Karpas-422 (cell line): ENCODE measurements at places on chromosomes 4 and X. TPM values are rescaled to one million over a fixed set of nuclear protein-coding genes. Genes with fewer than 3 reads are reported as not detected.

DNA sequence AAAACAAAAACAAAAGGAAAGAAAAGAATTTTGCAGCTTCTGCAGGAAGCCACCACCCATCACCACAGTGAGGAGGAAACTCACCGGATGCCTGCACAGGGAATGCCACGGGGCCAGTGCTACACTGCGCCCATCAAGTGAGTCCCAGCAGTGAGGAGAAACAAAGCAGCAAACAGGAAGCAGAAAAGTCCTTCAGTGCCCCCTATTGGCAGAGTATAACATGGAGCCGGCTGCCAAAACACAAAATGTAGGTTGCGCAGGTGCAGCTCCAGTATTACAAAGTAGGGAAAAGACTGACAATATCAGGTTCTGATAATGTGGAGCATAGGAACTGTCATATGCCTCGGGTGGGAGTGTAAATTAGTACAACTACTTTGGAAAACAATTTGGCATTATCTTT is 23.3 kb upstream of the SCML2 start:
- DNase-seq, result peak; percentile 75
- H3K4me1 ChIP-seq, result no peaks in the 10 kb centered on the region
- H3K27ac ChIP-seq, result no peak overlapping the region
- no peak overlapping the region for H3K4me3 ChIP-seq
- no peaks in the 10 kb centered on the region for H3K36me3 ChIP-seq

- no peaks in the 10 kb centered on the region for H3K27me3 ChIP-seq
- H3K4me3 ChIP-seq, result no peak overlapping the region
- H3K36me3 ChIP-seq, result peaks cover 46% of the 10 kb centered on the region
- H3K27ac ChIP-seq, result peak overlapping the region; percentile 90
- DNase-seq, result no peak
- H3K4me1 ChIP-seq, result peaks cover 63% of the 10 kb centered on the region
Observed at GRCh38 chr4:54056360-54056759, 8.0 kb downstream of the CHIC2 start.

The ARR3 gene
- total RNA-seq, result not detected in 2 replicates

The MEPE gene
- not detected in 2 replicates for total RNA-seq

DNA sequence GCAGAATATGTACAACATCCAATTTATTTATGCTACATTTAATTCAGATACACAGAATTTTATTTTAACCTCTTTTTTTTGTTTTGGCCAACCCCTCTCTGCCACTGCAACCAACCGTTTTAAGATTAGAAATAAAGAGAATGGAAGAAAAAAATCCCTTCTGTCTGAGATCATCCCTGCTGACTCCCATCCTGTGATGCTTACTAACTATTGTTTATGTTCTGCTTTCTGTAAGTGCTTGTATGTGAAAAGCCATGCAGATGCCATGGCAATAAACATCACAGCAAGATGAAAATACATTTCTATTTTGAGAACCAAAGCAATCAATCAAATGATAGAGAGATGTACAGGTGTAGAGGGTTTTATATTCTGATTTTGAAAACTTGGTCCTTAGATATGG is 70.1 kb downstream of the GABRB1 start:
- no peak for DNase-seq
- no peak overlapping the region for H3K4me3 ChIP-seq
- no peak overlapping the region for H3K27ac ChIP-seq
- no peaks in the 10 kb centered on the region for H3K36me3 ChIP-seq
- no peaks in the 10 kb centered on the region for H3K27me3 ChIP-seq
- no peaks in the 10 kb centered on the region for H3K4me1 ChIP-seq

DNA sequence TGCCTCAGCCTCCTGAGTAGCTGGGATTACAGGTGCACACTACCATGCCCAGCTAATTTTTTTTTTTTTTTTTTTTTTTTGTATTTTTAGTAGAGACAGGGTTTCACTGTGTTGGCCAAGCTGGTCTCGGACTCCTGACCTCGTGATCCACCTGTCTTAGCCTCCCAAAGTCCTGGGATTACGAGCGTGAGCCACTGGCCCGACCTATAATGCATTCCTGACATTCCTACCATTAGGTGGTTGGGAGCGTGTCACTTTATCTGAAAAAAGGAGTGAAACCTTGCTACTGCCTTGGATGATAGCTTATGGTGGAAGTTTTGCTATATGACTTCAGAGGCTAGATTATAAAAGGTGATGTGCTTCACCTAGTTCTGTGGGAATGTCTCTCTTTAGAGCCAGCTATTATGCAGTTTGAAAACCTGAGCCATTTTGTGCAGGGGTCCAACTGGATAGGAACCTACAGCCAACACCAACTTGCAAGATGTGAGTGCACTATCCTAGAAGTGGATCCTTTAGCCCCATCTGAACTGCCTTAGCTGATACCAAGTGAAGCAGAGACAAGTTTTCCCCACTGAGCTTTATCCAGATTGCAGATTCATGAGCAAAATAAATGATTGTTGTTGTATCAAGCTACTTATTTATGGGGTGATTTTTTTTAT is 29.8 kb upstream of the EMCN start:
- no peaks in the 10 kb centered on the region for H3K27me3 ChIP-seq
- DNase-seq, result no peak
- no peaks in the 10 kb centered on the region for H3K4me1 ChIP-seq
- no peak overlapping the region for H3K4me3 ChIP-seq
- no peak overlapping the region for H3K27ac ChIP-seq

- no peak overlapping the region for H3K27ac ChIP-seq
- no peak overlapping the region for H3K4me3 ChIP-seq
Observed at GRCh38 chrX:152813206-152813605, 17.4 kb downstream of the CETN2 start.

GRCh38 chr4:84563002-84563401 is 19.9 kb upstream of the CDS1 start:
- H3K27ac ChIP-seq, result no peak overlapping the region
- H3K27me3 ChIP-seq, result no peaks in the 10 kb centered on the region
- no peak overlapping the region for H3K4me3 ChIP-seq
- H3K36me3 ChIP-seq, result no peaks in the 10 kb centered on the region
- no peaks in the 10 kb centered on the region for H3K4me1 ChIP-seq

- no peaks in the 10 kb centered on the region for H3K4me1 ChIP-seq
- H3K36me3 ChIP-seq, result no peaks in the 10 kb centered on the region
- no peak for DNase-seq
Observed at GRCh38 chr4:3415471-3416141, 26.2 kb upstream of the HGFAC start.

The UGT2B11 gene
- total RNA-seq, result not detected in 2 replicates

DNA sequence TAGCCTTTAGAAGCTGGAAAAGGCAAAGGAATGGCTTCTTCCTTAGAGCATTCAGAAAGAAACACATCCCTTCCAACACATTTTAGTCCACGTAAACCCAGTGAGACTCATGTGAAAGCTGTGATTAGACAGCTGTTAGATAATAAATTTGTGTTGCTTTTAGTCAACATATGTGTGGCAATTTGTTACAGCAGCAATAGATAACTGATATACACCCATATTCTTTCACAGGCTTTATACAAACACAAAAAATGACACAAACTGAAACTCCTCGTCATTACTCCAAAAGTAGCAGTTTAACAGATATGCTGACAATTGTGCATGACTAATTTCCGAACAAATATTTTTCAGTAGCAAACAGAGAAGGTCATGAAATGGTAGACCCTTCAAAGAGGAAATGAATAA is 65.3 kb downstream of the ANTXR2 start:
- H3K36me3 ChIP-seq, result no peaks in the 10 kb centered on the region
- no peaks in the 10 kb centered on the region for H3K4me1 ChIP-seq
- no peak for DNase-seq
- no peak overlapping the region for H3K27ac ChIP-seq
- no peak overlapping the region for H3K4me3 ChIP-seq

DNA sequence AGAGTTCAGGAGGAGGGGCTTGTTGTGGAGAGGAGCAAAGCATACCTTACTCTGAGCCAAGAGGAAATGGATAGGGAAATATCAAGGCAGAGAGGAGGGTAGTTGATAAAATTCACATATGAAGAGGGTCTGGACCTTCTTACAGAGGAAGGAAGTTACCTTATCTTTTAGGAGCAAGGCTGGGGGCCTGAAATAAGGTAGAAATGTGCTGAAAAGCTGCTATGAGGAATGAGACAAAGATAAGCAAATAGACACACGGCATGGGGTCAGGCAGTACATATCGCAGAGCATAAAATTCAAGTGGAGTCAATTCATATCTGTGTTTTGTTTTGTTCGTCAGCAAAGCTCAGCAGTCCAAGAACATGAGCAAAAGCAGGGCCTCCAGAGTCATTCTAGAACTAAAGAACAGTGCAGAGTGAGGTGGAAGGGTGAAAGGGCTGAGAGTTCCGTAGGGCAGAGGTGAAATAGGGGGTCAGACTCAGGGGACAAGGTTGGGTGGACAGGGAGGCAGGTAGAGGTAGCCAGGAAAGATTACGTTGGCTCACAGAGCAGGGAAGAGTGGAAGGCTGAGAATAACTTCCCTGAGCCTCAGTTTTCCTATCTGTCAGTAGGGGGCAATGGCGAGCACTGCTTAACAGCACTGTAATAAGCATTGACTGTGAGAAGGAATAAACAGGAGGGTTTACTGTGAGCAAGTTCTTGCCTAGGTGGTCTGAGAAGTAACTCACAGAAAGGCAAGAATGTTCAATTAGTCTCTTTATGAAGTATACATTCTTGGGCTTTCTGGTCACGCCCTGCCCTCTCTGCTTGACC is 9.2 kb downstream of the VSIG4 start:
- no peak overlapping the region for H3K4me3 ChIP-seq
- H3K27me3 ChIP-seq, result no peaks in the 10 kb centered on the region
- no peaks in the 10 kb centered on the region for H3K4me1 ChIP-seq
- no peaks in the 10 kb centered on the region for H3K36me3 ChIP-seq
- DNase-seq, result peak; percentile 64

- no peak for DNase-seq
- no peaks in the 10 kb centered on the region for H3K27me3 ChIP-seq
- no peak overlapping the region for H3K4me3 ChIP-seq
- no peak overlapping the region for H3K27ac ChIP-seq
Observed at GRCh38 chr4:79013756-79014155, 74.5 kb upstream of the PAQR3 start.

DNA sequence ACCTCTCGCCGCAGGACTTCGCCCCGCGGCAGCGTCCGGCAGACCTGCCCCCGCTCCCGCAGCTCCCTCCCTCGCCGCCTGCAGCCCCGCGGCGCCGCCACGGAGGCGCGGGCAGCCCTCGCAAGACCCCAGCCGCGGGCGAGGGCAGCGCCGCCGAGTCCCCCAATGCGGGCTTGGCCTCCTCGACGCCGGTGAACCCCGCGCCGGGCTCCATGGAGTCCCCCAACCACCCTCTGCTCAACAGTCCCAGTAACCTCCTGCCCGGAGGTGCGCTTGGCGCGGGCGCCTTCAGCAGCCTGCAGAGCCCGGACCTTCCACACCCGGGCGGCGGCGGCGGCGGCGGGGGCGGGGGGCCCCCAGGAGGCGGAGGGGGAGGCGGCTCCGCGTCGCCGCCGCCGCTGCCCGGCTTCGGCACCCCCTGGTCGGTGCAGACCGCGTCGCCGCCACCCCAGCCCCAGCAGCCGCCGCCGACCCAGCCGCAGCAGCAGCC is 1.2 kb downstream of the CPEB2 start:
- H3K36me3 ChIP-seq, result peaks cover 11% of the 10 kb centered on the region; the same call in 1 of the 2 replicates
- H3K27me3 ChIP-seq, result no peaks in the 10 kb centered on the region
- peak overlapping the region; percentile 94 for H3K4me3 ChIP-seq
- H3K27ac ChIP-seq, result peak overlapping the region; percentile 90
- peak; percentile 79 for DNase-seq
- peaks cover 35% of the 10 kb centered on the region for H3K4me1 ChIP-seq

GRCh38 chr4:139950568-139950967 is 203.4 kb downstream of the MAML3 start:
- H3K36me3 ChIP-seq, result no peaks in the 10 kb centered on the region
- peak overlapping the region; percentile 71 for H3K27ac ChIP-seq
